ENCODE measurements at places on chromosomes 4 and X.

DNA sequence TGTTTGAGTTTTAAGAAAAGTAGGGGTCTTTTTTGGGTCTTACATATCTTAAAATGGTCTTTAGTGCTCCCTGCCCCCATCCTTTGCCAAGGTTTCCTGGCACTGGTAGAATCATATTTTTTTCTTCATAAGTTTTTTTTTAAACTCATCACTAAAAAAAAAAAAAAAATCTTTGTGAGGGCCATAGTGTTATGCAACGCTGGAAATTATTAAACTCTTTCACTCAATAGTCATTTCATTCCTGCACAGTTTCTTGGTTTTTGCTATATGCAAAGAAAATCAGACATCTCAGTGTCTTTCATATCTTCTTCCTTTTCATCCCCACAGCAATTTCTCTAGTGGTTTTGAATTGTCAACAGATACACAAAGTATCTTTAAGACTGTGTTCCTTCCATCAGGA, 95.6 kb downstream of the TMA16 start:
- no peak for DNase-seq

GRCh38 chr4:135838889-135839288, 1637.3 kb upstream of the PABPC4L start:
- DNase-seq: no peak

- DNase-seq: no peak
Observed at GRCh38 chr4:177483271-177483670, 41.0 kb upstream of the AGA start.

DNA sequence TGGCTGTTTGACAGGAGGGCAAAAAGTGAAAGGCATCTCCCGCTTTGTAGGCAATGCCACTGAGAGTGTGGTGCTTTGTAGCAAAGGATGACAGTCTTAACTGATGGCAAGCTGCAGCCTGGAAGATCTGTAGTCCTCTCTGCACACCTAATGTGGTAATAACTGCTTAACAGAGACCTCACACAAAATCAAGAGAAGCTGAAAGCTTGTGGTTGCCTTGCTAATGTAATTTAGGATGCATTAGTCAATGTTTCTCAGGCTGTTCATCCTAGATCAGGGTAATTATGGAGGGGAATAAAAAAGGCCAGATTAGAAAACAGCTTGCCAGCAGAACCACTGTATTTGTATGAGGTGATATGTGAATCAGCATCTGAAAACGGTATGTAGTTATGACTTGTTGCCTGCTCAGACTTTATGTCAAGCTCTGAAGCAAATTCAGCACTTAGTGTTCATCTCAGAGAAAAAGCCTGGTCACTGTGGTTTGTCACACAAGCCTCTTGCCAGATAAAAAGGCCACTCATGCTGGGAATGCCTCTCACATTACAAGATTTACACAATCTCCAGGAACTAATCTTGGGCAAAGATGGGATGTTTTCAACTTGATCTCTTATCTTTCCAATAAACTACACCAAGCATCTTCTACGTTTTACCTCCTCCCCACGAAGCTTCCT, 130.8 kb downstream of the ENOX2 start:
- no peak for DNase-seq

DNA sequence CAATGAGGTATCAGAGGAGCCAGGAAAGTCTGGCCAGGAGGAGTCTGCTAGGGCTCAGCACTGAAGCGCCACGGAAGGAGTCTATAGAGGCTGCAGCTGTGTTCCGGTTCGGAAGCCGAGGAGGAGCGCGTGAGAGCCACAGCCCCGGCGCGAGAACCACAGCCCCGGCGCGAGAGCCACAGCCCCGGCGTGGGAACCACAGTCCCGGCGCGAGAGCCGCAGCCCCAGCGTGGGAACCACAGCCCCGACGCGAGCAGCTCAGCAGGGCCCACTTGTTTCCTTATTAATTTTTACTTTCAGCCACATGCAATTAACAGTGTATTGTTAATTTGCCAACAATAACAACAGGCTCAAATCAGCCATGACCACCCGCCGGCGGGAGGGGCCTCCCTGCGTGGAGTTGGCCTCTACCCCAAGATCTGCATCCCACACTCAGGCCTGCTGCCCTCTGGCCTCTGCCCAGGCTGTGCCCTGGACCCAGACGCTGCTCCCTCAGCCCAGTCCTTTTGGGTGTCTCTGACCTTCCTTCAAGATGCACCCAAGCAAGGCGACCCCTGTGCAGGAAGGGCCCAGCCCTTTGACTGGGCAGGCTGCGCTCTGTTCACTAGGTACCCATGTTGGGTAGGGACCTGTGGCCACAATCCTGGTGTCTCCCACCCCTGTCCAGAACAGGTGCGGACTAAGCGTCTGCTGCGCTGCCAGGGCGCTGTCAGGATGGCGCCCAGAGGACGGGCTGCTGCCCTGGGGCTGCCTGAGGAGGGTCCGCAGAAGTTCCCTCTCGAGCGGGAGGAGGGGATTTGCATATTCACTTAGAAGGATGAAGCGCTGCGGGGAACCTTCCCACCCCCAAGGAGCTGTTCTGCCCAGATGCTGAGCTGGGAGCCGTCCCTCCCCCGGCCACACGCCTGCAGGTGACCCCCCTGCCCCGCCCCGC, 113.8 kb downstream of the ADRA2C start:
- no peak for DNase-seq

- no peak for DNase-seq
Observed at GRCh38 chr4:108193886-108194672, 25.3 kb upstream of the LEF1 start.

DNA sequence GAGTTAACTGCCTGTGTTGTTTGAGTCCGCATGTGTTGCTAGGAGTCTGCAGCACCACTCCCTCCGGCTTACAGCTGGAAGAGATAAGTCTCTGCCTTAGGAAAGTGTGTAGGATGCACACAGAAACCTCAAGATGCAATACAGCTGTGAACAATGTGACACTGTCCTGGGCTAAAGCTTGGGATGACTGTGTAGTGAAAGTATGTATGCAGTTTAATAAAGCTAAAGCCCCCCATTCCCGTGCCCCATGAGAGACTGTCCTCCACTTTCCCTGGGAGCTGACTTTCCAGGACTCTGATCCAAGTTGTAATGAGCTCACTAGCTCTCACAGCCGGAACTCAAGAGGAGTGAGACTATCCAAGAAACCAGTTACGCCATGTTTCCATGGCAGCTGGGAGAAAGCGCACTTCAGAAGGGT, 156.6 kb upstream of the FTHL17 start:
- DNase-seq: peak; percentile 3

GRCh38 chr4:180909279-180909678, 1333.9 kb upstream of the TENM3 start:
- no peak for DNase-seq

DNA sequence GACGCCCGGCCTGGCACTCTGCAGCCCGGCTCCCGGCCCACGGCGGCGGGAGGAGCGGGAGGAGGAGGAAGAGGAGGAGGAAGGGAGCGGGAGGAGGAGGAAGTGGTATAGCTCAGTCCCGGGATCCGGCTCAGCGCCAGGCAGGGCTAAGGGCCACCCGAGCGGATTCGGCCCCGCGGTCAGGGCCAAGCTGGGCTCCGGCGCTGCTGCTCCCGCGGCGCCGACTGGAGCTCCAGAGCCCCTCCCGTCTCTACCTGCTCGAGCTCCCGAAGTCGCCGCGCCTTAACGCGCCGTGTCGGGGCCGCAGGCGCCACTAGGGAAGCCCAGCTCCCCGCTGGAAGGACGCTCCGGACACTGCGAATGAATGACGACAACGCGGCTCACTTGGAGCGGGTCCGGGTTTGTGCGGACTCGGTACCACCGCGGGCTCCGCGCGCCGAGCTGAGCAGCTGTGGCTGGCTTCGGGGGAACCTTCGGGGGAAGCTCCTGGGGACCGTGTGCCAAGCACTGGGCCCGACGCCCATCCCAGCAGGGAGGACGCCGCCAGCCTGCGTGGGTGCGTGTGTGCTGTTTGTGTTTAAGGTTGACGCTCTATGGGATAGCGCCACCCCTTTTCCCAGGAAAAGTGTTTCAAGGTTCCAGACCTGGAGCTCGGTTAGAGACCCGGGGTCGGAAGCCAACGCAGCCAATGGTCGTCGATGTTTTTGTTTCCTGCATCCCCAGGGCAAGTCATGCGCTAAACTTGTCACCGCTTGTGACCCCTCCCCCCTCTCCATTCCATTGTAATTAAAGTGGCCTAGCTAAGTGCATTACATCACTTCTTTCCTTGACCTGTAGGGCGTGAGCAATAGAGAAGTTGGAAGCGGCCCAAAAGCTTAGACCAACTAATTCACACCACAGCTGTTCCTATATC, at the start of gene TBC1D9:
Gene TBC1D9, minus strand, starts transcription at position 67 of the 913 bp plus-strand sequence. CDS start 340 bp downstream, outside the sequence.
- DNase-seq: peak; percentile 77
